WTC11 (cell line): ENCODE measurements at places on chromosomes 4 and X.

DNA sequence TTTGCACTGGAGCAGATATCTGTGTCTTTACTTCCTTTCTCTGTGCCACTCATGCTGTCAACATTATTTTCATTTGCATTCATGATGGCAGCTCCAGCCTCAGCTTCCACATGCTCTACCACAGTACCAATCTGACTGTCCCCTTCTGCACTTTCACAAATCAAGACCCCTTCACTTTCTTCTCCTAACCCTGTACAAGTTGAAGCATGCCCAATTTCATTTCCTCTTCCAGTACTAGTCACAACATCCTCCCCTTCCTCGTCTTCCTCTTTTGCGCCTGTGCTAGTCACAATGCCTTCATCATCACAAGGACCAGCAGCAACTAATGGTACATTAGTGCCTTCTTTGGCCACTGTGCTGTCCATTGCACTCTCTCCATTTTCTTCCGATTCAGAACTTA is 26.5 kb downstream of the BOD1L1 start:
- no peak for DNase-seq

DNA sequence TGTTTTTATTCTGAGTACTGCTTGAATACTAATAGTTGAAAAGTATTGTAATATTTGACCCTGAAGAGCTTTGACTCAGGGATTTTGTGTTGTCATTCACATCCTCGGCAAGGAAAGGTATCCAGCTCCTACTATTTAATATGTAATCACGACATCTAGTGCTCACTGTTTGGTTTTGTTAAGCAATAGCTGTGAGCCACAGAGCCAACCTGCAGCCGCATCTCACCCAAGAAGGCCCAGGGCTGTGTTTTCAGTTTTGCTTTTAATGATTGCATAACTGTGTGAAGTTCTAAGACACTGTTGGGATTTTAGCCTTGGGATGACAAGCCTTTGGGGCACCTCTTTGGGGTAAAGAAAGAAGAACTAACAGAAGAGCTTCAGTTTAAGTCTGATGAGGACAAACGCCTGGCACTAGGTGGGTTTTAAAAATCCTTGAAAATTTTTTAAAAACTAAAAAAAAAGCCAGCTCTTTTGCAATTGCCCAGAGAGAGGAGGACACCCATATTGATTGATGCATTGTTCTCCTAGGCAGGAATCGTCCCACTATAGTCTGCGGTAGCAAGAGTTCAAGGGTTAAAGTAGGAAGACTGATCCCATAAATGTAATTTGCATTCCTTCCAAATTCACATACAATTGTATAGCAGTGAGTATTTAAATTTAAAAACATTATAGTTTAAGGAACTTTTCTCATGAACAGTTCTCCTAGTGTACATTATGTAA is 157.8 kb downstream of the RELL1 start:
- DNase-seq = no peak

DNA sequence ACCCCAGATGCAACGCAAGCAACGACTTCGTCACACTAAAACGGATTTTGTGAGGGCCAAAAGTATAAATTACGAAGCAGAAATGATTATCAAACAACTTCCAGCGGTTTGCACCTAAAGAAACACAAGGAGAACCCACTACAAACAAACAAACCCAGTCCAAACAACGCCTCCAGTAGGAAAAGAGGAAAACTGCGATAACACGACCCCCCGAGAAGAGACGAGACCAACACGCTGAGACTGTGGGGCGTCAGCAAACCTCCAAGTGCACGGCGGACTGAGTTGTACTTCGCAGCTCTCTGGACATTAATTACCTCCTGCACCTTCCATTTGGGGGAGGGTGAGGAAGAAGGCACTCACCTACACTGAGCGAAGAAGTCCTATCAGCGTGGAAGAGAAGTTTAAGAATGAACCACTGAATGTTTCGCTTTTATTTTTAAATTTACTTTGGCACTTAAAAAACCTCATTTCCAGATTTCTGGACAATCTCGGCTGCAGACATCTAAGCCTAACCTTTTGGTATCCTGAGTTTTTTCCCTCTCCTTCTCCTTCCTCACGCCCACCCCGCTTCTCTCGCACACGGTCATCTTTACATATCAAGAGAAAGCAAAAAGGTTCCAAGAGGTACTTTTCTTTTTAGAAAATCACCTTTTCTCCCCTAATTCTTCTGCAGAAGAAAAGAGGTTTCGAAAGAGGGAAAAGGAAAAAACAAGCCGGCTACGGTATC is at the start of gene MAB21L2:
Gene MAB21L2 (plus strand): TSS at position 6 of the 727 bp plus-strand sequence. CDS start 879 bp downstream, outside the sequence.
- no peak for DNase-seq

GRCh38 chr4:18022572-18023050 is 1.1 kb upstream of the LCORL start:
- DNase-seq = no peak

GRCh38 chr4:123438031-123438430 is 41.4 kb downstream of the SPRY1 start:
- DNase-seq = no peak

- DNase-seq = no peak
Measured at GRCh38 chr4:53582194-53582593, 9.1 kb downstream of the LNX1 start.
